ENCODE measurements at places on chromosomes 5 and 9.

GRCh38 chr5:130110328-130110727 lies 206.1 kb downstream of the CHSY3 start:
- DNase-seq, result no peak

- DNase-seq, result no peak
Observed at GRCh38 chr5:177393206-177393765, 7.2 kb downstream of the PFN3 start.

- no peak for DNase-seq
Observed at GRCh38 chr5:122354293-122354692, 42.3 kb downstream of the SNCAIP start.

- DNase-seq, result no peak
Observed at GRCh38 chr9:13705918-13706317, 426.4 kb upstream of the MPDZ start.

GRCh38 chr5:82594097-82594496 lies 315.9 kb upstream of the RPS23 start:
- DNase-seq, result no peak

GRCh38 chr9:15491950-15492349 lies 18.8 kb downstream of the PSIP1 start:
- DNase-seq, result no peak

DNA sequence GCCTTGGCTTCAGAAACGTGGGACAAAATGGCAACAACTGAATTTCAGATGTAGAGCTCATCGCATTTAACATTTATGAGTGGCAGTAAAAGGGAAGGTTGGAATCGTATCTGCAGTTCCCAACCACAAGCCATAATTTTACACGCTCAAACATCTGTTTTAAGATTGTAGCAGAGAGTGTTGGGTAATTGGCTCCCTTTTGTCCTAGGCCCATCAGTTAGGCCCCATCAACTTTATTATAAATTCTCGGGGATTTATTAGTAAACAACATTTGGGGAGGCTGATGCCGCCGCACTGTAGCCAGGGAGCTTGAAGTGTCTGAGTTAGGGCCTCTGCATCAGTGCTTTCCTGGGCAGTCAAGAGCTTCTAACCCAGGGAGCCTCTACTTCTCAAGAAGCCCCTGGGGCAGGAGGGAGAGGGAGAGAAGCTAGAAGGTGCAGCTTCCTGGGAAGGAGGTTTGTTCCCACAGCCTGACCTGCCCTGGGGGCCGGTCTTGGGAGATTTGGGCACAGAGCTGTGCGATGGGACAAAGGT lies 66.2 kb downstream of the HSPA4 start:
- DNase-seq, result no peak

- DNase-seq, result no peak
Observed at GRCh38 chr9:16341177-16341576, 529.3 kb downstream of the BNC2 start.

GRCh38 chr5:56476487-56476856 lies 243.3 kb upstream of the ANKRD55 start:
- DNase-seq, result no peak

- no peak for DNase-seq
Observed at GRCh38 chr9:68751556-68751955, 46.5 kb downstream of the PIP5K1B start.

DNA sequence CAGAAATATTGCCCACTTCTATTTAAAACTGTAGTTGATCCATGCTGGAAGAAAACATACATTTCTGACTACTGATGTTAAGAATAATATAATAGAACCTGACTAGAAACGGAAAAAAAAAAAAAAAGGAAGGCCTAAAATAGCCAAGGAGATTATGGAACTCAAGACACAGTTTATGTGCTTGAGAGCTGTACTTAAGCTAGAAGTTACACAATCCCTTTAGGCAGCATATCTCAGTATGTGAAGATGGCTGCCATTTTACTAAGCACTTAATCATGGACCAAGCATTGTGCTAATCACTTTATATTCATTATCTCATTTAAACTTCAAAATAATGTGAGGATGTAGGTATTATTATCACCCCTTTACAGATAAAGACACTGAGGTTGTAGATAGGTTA lies 73.0 kb upstream of the NR4A3 start:
- DNase-seq, result no peak

DNA sequence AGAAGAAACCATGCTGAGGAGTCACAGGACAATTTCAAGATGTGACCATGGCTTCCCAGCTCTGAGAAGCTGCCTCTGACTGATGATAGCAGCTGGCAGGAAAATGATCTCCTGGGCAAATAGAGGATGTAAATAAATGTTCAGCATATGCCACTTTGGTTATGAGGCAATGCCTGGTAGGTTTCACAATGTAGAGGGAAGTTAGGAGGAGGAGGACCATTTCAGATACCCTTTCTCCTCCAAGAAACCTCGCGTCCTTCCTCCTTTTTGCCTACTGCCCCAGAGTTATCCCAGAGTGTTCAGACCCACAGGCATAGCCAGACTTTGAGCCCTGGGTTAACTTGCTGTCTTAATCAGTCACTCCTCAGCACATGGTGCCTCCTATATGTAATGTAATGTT lies 541.6 kb upstream of the DAP start:
- no peak for DNase-seq

- DNase-seq, result no peak
Observed at GRCh38 chr9:72038408-72038807, 22.0 kb downstream of the C9orf57 start.

DNA sequence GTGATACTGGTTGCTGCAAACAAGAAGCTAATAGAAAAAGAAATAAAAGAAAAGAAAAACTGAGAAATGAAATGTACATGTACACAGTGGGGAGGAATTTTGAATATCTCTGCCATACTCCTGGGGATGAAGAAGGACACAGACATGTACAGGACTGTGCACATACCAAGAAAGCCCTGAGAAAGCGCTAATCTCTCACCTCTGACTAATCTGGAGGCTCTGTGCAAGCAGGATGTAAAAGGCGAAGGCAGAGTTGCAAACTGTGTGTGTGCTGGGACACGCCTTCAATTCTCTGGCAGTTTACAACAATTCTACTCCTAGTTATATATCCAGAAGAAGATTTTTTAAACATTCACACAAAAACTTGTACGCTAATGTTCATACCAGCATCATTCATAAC lies 211.4 kb downstream of the KIAA0825 start:
- no peak for DNase-seq

- DNase-seq, result no peak
Observed at GRCh38 chr9:87109231-87109631, 161.9 kb upstream of the GAS1 start.

DNA sequence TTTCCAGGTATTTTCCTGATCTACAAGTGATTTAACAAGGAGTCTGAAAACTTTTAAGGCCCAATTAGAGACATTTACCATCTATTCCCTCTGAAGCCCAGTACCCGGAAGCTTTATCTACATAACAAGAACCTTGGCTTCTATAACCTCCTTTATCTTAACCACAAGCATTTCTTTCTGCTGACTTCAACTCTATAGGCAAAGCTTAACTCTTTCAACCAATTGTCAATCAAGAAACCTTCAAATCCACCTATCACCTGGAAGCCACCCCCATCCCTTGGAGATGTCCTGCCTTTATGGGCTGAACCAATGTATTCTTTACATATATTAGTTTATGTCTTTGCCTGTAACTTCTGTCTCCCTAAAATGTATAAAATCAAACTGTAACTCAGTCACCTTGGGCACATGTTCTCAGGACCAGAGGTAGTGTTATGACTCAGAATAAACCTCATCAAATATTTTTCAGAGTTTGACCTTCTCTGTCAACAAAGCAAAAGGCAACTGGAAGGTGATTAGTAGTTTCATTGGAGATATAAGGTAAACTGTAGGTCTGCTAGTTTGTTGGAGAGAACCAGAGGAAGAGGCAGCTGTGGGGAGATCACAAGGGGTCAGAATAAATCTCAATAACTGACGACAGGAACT lies 13.0 kb upstream of the RIMOC1 start:
- DNase-seq, result no peak

- DNase-seq, result no peak
Observed at GRCh38 chr9:82799286-82799685, 263.7 kb downstream of the RASEF start.

GRCh38 chr9:121173501-121173900 lies 28.2 kb downstream of the RAB14 start:
- DNase-seq, result no peak

- DNase-seq, result no peak
Observed at GRCh38 chr5:168152660-168153059, 138.8 kb upstream of the WWC1 start.

DNA sequence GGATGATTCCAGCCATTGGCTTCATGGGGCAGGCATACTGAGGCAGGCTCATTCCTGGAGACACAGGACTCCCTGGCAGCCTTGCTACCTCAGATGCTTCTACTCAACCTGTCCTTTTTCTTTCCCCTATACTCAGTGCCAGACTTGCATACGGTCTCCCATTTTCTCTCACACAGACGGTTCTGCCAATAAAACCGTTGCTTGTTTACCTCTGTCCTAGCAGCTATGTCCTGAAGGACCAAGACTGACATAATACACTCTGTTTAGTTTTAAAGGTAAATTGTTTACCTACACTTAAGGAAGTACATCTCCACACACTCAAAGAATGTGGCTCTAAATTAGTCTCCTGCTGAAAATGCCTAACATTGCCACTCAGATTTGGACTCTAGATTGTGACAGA lies 151.0 kb upstream of the RFX3 start:
- DNase-seq, result no peak

- no peak for DNase-seq
Observed at GRCh38 chr5:172187118-172188032, 649 bp downstream of the STK10 start.

DNA sequence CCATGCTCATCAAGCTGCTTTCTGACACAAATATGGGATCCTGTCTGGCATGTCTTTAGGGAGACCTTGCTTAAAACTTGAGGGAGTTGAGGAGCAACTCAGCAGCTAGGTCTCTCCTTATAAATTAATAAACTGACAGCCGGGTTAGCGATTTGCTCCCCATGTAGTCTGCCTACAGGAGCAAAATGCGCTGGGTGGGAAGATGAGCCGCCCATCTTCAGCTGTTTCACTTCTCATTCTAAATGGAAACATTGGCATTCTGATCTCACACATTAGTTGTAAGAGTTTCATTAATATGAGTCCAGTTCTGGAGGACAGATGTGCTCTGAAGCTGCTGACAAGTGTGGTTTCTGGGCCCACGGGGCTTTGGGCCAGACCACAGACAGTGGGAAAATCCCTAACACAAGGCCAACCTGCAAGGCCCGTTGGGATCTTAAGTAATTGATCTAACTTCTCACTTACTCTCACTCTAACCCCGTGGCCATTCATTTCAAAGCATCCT lies 197.0 kb downstream of the MCTP1 start:
- DNase-seq, result no peak

GRCh38 chr5:32003981-32004380 lies 170.1 kb downstream of the GOLPH3 start:
- DNase-seq, result no peak

- no peak for DNase-seq
Observed at GRCh38 chr5:34905564-34905963, 9.7 kb downstream of the RAD1 start.

- DNase-seq, result no peak
Observed at GRCh38 chr5:180486636-180487149, 7.5 kb upstream of the CNOT6 start.

GRCh38 chr5:181047288-181047687 lies 7.2 kb downstream of the BTNL9 start:
- DNase-seq, result no peak

DNA sequence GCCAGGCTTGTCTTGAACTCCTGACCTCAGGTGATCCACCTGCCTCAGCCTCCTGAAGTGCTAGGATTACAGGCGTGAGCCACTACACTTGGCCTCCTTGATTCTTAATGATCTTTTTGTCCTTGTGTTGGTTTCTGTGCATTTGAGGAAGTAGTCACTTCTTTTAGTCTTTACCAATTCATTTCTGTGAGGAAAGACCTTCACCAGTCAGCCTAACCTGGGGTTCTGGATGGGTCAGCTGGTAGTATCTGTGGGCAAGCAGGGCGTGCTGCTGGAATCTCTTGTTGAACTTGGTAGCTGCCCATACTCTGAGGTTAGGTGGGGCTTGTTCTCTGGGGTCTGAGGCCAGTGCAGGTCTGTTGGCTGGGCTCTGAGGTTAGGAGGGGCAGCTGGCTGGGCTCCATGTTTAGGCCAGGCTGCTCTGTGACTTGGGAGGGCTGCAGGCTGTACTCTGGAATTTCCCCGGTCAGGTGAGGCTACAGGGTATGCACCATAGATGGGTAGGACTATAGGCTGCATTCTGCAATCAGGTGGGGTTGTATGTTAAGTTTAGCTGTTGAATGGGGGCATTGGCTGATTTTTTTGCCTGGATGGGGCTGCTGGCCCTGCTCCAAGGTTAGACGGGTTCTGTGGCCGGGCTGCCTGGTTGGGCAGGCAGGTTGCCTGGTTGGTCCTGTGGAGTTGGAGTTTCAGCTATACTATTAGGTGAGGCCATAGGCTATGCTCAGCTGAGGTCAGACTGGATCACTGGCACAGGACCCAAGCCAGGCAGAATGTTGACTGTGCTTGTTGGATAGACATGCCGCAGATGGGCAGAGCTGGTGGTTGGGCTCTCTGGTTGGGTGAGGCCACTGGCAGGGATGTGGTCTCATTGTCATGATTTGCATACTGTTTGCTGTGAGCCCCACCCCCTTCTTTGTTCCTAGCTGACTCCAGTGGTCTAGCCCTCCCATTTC lies 19.2 kb downstream of the UBAP1 start:
- no peak for DNase-seq

DNA sequence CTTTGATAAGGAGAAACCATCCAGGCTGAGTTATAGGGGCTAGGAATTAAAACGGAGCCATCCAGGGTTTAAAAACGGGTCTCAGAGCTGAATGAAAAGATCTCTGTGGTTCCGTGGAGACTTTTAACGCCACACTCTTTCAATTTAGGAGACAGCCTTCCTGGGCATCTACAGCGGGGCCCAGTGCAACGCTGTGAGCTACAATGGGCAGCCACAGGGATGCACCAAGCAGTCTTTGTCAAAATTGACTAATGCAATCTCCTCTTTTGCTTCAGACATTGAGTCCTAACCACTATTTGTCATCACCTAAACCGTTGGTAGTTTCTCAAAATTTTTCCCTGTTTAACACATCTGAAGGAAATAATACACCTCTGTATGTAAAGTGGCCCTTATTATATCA lies 96.6 kb upstream of the ABCA1 start:
- no peak for DNase-seq

DNA sequence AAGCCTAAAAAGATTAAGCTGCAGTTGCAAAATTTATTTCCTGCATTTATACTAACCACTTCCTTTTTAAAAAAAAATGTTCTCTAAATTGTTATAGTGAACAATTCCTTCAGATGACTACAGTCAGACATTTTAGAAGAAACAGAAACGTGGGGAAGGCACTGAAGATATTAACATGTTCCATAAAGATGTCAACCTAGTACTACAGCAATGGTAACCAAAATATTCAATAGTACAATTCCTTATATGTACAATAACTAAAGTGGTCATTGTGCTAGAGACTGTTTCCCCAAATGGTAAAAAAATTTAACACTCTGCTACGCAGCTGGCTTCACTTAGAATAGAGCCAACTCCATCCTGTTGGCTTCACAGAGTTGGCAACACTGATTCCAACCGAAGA lies 97.7 kb downstream of the FNBP1 start:
- no peak for DNase-seq

DNA sequence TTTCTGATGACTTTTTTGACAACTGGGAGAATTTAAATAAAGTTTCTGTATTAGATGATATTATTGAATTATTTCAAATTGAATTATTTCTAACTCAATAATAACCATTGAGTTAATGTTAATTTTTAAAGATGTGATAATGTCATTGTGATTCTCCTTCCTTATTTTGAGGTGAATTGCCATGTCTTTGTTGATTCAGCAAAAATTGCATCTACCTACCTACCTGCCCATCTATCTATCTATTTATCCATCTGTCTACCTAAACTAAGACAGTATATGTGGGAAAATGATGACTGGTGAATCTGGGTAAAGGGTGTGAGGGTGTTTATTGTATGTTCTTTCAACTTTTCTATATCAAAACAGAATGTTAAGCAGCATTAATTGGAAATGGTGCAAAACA lies 75.0 kb downstream of the G3BP1 start:
- no peak for DNase-seq

All from stimulated activated CD8-positive, alpha-beta memory T cell treated with anti-CD3 and anti-CD28 coated beads, Interleukin-4, amount 100 ng/mL, for 1 hour (primary cell).